IPS DF 6.9 (cell line): ENCODE measurements at places on chromosomes 6 and 20.

DNA sequence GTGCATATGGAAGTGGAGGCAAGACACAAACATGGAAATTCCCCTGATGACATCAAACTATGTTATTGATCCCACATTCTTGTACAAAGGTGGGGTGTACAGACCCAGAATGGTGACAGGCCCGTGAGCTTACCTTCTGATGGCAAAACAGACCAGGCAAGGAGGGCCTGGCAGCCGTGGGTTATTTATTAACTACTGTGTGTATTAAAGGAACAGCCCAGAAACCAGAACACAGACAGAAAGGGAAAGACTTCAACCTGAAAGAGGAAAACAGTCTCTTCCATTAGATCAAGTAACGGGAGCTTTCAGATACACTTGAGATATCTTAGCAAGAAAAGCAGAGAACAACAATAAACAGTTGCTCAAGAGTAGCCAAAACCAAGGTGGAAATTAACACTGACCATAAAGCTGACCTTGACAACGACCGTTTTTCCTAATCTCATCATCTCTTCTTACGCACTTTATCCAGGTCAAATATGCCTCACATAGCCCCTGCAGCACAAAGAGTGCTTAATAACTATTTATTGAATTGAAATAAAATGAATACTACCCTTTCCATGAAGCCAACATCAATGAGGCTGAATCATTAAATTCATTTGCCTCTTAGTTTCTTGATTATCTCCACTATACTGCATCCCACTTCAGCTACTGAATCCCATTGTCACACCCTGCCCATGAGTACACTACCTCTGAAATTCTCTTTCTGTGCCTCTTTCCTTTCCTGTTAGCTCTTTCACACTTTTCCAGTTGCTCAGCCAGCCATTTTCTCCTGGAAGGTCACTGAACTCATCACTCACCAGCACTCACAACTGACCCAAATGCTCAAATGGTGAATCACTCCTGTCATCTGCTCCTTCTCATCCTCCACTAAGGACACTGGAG, 67.4 kb downstream of the MOXD1 start:
- no peak for DNase-seq

- DNase-seq: no peak
Measured at GRCh38 chr6:74248966-74249365, 553.0 kb downstream of the CD109 start.

- no peak for DNase-seq
Measured at GRCh38 chr20:3051385-3052019, 5.7 kb downstream of the MRPS26 start.

DNA sequence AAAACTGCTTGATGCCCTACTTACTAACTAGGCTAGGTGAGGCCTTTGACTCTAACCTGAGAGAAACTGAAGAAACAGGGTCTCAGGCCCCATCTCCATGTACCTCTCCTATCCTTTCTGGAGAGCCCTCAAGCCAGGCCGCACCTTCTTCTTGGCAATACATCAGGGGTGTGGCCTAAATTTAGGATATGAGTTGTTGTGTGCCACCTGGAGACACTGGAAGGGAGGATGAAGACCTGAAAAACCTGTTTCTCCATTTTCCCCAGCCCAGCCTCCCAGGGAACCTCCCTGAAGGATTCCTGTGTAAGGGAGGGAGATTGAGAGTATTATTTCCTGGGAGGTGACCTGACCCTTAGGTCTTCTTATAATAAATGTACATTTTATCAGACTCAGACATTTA, 3.1 kb downstream of the LY6G6D start:
- DNase-seq: no peak

DNA sequence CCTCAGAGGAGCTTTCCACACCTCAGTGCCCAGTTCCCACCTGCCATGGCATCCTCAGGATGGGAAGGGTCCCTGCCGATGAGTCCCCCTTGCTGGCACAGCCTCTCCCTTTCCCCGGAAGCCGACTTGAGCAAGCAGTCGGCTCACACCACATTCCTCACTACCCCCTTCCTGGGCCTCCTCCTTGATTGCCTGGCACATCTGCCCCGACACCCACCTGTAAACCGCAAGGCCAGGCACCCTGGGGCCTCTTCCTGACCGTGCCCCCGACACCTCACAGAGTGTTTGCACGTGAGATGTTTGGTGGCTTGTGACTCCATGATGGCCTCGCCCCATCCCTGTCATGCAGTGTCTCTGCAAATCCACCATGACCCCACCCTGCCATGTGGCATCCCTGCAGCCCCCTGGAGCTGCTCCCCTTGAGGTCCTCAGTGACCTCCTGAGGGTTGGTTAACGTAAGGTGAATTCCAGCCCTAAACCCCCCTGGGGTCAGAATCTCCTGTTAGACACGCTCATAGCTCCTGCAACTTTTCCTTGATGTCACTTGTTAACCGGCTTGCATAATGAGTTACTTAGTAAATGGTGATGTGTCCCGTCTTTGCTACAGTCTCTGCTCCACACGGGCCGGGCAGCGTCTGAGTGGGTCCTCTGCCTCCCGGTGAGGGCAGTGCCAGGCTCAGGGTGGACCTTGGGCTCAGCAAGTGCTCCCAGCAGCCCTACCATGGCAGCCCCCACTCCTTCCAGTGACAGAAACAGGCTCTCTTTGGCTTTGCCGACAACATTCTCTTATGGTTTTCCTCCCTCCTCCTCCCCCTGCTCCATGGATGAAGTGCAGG, 115.9 kb upstream of the FRMD1 start:
- no peak for DNase-seq

GRCh38 chr6:81049425-81050042, 702.9 kb downstream of the TENT5A start:
- DNase-seq: no peak

GRCh38 chr6:26197636-26197932, 110.4 kb downstream of the HFE start:
- no peak for DNase-seq

- no peak for DNase-seq
Measured at GRCh38 chr6:5152460-5152859, 67.3 kb downstream of the PPP1R3G start.

GRCh38 chr20:46286977-46287376, 21.3 kb downstream of the CDH22 start:
- no peak for DNase-seq

- no peak for DNase-seq
Measured at GRCh38 chr6:51025082-51025777, 206.6 kb downstream of the TFAP2B start.

DNA sequence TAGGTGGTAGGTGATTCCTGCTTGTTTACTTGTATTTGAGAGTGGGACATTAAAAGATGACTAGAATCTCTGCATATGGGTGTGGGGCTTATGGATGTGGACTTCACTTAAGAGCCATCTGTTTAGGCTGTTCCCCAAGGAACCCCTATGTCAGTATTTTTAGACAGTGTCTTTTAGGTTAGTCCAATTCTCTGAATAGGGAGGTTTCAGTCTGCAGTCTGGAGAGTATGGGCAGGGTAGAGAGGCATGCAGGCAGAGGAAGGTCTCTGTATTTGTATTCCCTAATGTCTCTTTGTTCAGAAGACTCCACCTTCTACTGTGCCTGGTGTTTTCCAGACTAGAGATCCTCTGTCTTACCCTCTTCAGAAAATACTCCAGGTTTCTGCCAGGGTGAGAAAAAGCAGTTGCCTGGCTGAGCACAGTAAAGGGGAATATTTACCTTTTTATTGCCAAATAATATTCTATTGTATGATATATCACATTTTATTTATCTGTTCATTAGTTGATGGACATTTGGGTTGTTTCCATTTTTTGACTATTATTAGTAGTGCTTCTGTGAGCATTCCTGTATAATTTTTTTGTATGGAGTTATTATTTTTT, 19.1 kb downstream of the SLX4IP start:
- no peak for DNase-seq

- no peak for DNase-seq
Measured at GRCh38 chr6:169240591-169241390, 12.9 kb downstream of the THBS2 start.

- no peak for DNase-seq
Measured at GRCh38 chr20:10876558-10876957, 202.8 kb upstream of the JAG1 start.
